ENCODE measurements at places on chromosomes 4 and X.

DNA sequence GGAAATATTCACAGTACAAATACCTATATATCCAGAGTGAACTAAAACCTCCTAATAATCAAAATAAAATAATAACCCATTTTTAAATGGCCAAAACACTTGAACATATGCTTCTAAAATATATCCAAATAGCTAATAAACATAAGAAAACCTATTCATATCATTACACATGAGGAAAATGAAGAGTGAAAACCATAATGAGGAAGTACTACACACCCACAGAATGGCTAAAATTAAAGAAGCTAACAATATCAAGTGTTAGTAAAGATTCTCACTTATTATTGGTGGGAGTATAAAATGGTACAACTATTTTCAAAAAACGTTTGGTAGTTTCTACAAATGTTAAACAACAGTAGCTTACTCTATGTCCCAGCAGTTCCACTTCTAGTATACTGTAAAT is 92.1 kb downstream of the KLHL13 start:
- no peak for ATAC-seq

DNA sequence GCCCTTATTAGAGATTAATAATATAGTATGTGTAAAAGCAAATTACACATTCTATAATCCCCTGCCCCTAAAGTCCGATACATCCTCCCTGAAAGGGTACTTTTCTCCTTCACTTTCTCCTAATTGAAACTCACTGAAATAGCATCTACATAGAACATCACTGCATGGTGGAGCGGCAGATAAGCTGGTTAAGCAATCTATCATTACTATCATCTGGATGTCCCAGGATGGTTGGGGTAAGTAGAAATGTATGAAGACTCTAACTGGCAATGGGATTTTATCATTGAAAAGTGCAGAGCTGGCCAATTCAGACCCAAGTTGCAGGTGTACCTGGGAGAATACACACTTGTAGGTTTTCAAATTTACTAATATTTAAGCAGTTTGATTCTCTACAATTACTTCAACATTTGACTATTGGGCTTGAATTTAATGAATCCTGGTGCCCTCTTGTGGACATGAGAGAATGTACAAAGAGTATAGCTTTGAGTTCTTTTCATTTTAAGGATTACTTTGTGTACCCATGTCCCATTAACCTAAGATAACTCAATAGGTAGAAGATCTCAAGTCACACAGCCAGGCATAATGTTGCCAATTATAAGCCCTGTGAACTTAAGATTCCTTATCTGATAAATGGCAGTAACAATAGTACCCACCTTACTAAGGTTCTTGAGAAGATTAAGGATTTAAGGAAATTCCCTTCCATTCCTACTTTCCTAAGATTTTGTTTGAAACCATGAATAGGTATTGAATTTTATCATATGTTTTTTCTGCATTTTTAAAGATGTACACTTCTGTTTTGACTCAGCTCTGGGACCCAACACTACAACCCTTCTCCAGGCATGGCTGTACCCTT is 69.8 kb downstream of the SHROOM3 start:
- ATAC-seq, result peak; percentile 87

DNA sequence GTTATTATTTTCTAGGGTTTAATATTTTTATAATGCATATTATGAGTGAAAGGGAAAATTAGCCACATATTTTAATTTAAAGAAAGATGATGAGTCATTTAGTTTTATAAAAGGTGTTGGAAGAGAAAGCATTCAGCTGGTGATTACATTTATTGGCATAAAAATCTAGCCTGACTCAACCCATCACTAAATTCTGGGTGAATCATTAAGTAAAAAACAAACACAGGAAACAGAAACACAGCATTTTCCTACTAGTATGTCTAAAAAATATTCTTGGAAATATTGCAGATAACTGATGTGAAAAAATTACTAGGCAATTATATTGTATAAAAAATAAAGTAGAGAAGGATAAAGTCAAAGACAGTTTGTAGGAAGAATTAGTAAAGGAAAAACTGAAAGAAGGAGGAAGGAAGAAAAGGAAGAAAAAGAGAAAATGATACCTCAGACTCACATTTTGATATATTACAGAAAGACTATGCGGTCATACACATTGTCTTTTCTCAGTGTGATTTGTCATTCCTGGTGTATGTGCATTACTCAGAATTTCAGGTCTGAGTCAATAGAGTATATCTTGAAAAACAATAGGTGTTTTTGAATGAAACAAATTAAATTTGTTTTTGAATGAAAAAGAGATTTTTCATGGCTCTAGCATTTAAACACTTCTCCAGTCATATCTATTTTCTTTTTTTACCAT is 48.0 kb upstream of the SPOCK3 start:
- no peak for ATAC-seq

- ATAC-seq, result no peak
These were observed 78.9 kb downstream of the NAF1 start for GRCh38 chr4:163087805-163088204.

DNA sequence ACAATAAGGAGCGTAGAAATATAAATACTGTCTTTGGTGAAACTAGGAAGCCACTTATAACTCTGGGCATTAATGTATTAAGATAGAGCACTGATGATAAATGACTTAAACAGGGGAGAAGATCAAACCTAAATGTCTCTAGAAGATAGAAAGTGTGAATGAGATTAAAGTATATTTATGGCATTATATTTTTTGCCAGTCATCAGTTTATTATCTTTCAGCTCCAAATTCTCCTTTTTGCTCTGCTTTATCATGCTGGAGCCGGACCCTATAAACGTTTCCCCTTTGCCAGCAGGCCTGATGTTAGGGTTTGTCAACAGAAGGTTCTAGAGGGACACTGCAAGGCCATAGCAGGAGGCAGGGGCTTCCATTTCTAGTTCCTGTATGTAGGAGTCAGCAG is 76.4 kb downstream of the TBC1D19 start:
- ATAC-seq, result no peak

- no peak for ATAC-seq
These were observed 567.3 kb downstream of the PDHA2 start for GRCh38 chr4:96407225-96407624.

DNA sequence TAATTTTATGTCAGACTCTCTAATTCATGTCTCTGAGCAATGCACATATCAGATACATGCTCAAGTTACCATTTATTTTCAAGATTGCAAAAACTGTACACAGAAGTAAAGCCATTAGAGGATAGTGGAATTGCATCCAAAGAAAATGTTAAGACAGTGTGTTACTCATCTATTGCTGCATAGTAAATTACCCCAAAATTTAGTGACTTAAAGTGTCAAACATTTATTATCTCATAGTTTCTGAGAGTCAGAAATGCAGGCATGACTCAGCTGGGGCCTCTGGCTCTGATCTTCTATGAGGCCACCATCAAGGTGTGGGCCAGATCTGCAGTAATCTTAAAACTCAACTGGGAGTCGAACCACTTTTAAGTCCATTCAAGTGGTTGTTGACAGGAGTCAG is 275.2 kb downstream of the QDPR start:
- ATAC-seq, result no peak

All from SK-N-SH treated with all-trans-retinoic acid at 6 μM for 48 hours (cell line).